ENCODE measurements at places on chromosomes 11 and 22. TPM values are rescaled to one million over a fixed set of nuclear protein-coding genes. Genes with fewer than 3 reads are reported as not detected.

Gene FAT3
- 1.9 TPM for total RNA-seq

Gene ETS1
- total RNA-seq = 80.2 TPM

Gene FGF19
- not detected for total RNA-seq

Gene YPEL1
- total RNA-seq = under 0.01 TPM

Gene CNTN5
- under 0.01 TPM for total RNA-seq

Gene SYT7
- total RNA-seq = 0.43 TPM

Gene TMEM138
- total RNA-seq = 45.7 TPM

All from fibroblast of villous mesenchyme (primary cell).